Adipocyte (in vitro differentiated cells): ENCODE measurements at places on chromosomes 7 and 10.
A peak's percentile ranks its signal among the peaks of the same experiment; 100 is the strongest.

DNA sequence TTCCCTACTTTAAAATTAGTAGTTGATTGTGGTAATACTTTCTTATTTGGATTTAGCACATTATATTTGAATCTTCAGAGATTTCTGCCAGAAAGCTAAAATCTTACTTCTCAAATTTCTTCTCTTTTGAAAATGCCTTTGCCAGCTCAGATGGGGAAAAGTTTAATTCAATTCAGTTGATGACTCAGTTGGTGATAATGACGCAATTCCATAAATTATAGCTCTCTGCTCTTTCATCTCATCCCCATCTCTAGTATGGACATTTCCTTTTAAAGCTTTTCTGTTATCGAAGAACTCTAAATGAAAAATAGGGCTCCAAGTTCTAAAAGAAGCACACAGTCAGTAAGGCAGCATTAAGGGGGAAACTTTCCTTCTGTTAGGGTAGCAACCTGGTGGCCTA lies 25.5 kb downstream of the RNLS start:
- DNase-seq = peak; percentile 85

DNA sequence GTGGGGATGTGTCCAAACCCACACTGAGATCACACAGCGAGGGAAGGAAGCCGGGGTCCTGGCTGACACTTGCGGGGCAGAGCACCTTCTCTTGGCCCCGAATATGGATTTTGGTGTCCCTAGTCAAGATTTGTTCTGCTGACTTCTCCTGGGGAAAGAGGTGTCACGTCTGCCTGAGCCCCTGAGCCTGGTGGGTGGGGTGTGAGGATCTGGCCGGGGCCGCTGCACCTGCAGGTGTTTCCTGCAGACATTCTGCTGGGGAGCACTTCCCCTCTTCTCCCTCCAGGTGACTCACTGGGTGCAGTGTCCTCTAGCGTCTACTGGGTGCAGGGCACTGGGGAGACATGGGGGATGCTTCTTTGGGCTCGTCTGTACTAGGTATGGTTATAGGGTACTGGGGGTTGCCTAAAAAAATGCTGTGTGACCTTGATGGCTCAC lies 99.2 kb downstream of the GRK5 start:
- DNase-seq = no peak

GRCh38 chr7:133376514-133376913 lies 123.6 kb downstream of the EXOC4 start:
- no peak for DNase-seq

- no peak for DNase-seq
Measured at GRCh38 chr10:132461683-132462231, 64.8 kb downstream of the PWWP2B start.

GRCh38 chr7:12692479-12693259 lies 5.2 kb downstream of the ARL4A start:
- no peak for DNase-seq

- peak; percentile 75 for DNase-seq
Measured at GRCh38 chr7:75638594-75639070, 100.1 kb downstream of the HIP1 start.
